ENCODE measurements at places on chromosomes 12 and 14.

GRCh38 chr12:132172619-132173018 lies 28.4 kb downstream of the NOC4L start:
- no peak for DNase-seq

DNA sequence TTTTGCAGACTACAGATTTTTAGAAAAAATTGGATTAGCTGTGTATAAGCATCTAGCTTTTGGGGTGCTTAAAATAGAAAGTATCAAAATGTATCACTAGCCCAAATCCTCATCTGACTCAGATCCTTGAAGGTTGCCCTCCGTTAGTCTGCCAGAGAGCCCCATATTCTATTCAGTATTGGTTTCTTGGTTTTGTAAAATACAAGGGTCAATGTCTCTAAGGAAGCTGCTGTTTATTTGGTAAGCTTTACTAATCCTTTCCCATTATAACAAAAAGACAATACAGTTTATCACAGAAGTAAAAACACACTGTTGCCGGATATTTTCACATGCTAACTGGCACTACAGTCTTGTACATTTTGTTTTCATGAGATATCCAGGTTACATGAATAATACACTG lies 92.8 kb upstream of the PTHLH start:
- DNase-seq = no peak

GRCh38 chr12:85679296-85679695 lies 156.9 kb downstream of the RASSF9 start:
- no peak for DNase-seq

- DNase-seq = no peak
Observed at GRCh38 chr12:43106355-43106754, 445.6 kb downstream of the ADAMTS20 start.

DNA sequence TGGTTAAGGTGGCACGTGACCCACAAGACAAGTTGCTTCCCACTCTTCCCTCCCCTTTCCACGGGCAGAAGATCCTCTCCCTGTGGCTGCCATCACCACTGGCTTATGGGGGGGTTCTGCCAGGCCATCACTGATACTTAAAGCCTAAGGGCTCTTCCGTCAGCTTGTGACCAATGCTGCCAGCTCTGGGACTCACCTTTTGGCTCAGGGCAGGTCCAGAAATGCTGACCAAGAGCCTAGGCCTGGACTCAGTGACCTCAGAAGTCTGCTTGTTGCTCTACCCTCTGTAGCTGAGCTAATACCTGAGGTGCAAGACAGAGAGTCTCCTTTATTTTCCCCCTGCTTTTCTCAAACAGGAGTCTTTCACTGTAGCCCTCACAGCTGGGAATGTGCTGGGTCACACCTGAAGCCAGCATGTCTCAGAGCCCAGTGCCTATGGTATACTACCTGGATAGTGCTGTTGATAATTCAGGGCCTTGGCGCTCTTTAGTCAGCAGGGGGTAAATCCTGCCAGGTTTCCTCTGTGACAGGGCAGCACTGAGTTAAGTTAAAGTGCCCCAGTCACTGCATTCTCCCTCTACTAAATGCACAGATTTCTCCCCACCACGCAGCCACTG lies 19.7 kb downstream of the FGD4 start:
- DNase-seq = no peak

DNA sequence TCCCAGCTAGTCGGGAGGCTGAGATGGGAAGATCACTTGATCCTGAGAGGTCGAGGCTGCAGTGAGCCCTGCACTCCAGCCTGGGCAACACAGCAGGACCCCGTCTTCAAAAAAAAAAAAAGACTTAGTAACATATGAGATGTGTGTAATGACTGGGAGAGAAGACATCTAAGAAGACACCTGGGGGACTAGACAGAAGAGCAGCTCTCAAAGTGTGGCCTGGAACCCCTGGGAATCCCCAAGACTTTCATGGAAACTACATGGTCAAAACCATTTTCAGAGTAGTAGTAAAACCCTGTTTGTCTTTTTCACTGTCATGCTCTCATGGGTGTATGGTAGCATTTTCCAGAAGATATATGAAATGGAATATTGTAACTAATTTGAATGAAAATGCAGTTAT lies 45.3 kb downstream of the R3HDM2 start:
- no peak for DNase-seq

GRCh38 chr12:50786498-50787231 lies 22.8 kb downstream of the ATF1 start:
- no peak for DNase-seq

GRCh38 chr12:109871668-109872314 lies 8.6 kb downstream of the GLTP start:
- DNase-seq = no peak

Data from brain pericyte (primary cell).